Right atrium auricular region (tissue), 2 donors: ENCODE measurements at places on chromosomes 13 and 19.
A peak's percentile ranks its signal among the peaks of the same experiment; 100 is the strongest.

- no peaks in the 10 kb centered on the region for H3K36me3 ChIP-seq
- no peaks in the 10 kb centered on the region for H3K27me3 ChIP-seq
- no peak overlapping the region for H3K4me3 ChIP-seq
These were observed 106.6 kb downstream of the LRCH1 start for GRCh38 chr13:46659413-46660065.

- H3K4me1 ChIP-seq = no peaks in the 10 kb centered on the region
These were observed 79.3 kb upstream of the TM9SF2 start for GRCh38 chr13:99421758-99422585.

DNA sequence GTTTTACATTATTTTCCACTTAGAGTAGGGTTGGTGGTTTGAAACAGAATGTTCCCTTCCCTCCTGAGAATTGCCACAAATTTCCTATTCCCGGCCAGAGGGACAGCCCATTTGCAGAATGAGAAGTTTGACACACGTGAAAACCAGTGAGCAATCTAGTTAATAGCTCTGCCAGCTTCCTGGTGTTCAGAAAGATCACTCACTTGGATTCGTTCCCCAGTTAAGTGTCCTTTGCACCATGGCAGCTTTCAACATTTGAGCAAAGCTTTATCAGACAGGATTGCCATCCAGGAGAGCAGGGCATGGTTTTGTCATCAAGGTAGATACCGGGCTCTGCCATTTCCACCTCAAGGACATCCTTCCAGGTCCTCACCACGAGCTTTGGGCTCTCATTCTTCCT is 28.2 kb downstream of the RASL11A start:
- no peak for DNase-seq
- no peaks in the 10 kb centered on the region for H3K36me3 ChIP-seq
- no peaks in the 10 kb centered on the region for H3K27me3 ChIP-seq
- H3K27ac ChIP-seq = no peak overlapping the region
- H3K4me3 ChIP-seq = no peak overlapping the region

DNA sequence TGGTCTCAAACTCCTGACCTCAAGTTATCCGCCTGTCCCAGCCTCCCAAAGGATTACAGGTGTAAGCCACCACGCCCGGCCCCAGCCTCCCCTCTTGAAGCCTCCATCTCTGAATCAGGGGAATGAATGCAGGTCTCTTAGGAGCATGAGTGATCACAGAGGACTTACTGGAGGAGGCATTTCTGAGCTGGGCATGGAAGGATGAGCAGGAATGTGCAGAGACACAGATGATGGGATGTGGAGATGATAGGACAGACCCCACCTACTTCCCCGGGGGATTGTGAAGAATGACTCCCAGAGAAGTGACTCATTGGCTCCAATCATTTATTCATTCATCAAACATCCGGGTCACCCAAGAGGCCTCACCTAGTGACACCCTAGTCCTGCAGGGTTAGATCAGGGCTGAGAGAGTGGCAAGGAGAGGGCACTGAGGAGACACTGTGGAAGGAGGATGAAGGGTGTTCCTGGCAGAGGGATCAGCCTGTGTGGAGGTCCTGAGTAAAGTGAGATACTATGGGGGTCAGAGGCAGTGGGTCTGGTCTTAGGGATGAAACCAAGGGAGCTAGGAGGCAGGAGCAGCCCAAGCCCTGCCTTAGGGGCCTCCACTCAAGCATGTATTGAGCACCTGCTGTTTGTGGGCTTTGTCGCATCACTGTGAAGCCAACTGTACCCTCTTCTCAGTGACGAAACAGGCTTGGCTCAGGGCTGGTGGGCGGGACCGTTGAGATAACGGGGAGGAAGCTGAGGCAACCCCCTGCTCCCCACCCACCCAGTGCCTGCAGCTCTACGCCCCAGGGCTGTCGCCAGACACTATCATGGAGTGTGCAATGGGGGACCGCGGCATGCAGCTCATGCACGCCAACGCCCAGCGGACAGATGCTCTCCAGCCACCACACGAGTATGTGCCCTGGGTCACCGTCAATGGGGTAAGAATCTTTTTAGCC is 3.0 kb downstream of the IFI30 start:
- no peak overlapping the region for H3K27ac ChIP-seq
- no peak for DNase-seq
- no peaks in the 10 kb centered on the region for H3K27me3 ChIP-seq
- no peak overlapping the region for H3K4me3 ChIP-seq
- H3K36me3 ChIP-seq = no peaks in the 10 kb centered on the region

DNA sequence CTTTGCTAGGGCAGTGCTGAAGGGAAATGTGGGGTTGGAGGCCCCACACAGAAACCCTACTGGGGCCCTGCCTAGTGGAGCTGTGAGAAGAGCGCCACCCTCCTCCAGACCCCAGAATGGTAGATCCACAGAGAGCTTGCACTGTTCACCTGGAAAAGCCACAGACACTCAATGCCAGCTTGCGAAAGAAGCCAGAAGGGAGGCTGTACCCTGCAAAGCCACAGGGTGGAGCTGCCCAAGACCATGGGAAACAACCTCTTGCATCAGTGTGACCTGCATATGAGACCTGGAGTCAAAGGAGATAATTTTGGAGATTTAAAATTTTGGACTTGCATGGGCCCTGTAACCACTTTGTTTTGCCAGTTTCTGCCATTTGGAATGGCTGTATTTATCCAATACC is 615.4 kb upstream of the MIR17HG start:
- no peak for DNase-seq
- H3K27ac ChIP-seq = no peak overlapping the region
- no peaks in the 10 kb centered on the region for H3K4me1 ChIP-seq
- no peaks in the 10 kb centered on the region for H3K36me3 ChIP-seq
- no peak overlapping the region for H3K4me3 ChIP-seq

DNA sequence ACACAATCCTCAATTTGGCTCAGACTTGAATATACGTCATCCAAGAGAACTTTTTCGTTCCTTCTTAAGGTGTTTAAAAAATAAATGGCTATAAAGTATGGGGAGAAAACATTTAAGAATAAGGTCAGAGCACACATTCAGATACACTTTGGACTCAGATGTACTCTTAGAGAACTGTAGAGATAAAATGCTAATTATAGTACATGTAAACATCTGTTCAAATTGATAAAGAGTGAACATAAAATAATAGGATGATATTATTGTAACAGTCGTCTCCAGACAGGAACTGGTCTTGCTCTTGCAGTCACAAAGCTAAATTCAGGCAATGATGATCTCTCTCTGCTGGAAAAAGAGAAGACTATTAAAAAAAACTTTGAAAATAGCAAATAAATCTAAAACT is 91.4 kb downstream of the RBM26 start:
- H3K36me3 ChIP-seq = peaks cover 7% of the 10 kb centered on the region
- no peaks in the 10 kb centered on the region for H3K4me1 ChIP-seq
- no peak overlapping the region for H3K27ac ChIP-seq
- DNase-seq = no peak

DNA sequence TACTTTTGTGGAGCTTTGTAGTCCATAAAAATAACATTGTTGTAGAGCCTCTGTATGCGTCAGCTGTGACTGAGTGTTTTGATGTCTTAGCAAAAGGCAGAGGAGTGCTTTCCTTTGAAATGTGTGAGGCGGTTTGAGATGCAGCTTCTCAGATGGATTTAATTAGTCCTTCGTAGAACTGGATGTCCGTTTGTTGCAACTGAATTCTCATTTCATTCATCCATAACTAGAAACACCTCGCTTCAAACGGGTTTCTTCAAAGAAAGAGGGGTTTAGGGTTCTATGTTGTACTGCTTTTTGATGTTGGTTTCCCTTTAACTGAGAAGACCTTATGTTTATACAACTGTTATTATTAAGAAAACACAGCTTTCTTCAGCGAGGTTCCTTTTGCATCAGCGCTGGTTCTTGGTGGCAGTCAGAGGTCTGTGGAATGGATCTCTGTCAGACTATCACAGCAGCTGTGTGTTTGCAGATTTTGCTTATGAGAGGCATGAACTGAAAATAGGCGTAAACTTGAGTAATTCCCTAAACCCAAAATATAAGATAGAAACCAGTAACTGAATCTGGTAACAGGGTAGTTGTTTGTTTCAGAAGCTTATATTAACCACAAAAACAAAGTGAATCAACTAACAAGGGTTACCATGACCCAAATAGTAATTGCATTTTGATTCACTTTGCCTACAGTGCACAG is 194.4 kb downstream of the GGACT start:
- H3K27me3 ChIP-seq = no peaks in the 10 kb centered on the region
- no peak for DNase-seq
- H3K4me3 ChIP-seq = no peak overlapping the region
- H3K36me3 ChIP-seq = no peaks in the 10 kb centered on the region
- no peak overlapping the region for H3K27ac ChIP-seq

GRCh38 chr13:29654384-29654783 is 58.9 kb upstream of the SLC7A1 start:
- H3K27ac ChIP-seq = no peak overlapping the region
- H3K36me3 ChIP-seq = no peaks in the 10 kb centered on the region
- DNase-seq = no peak
- no peak overlapping the region for H3K4me3 ChIP-seq
- H3K4me1 ChIP-seq = no peaks in the 10 kb centered on the region
- no peaks in the 10 kb centered on the region for H3K27me3 ChIP-seq

DNA sequence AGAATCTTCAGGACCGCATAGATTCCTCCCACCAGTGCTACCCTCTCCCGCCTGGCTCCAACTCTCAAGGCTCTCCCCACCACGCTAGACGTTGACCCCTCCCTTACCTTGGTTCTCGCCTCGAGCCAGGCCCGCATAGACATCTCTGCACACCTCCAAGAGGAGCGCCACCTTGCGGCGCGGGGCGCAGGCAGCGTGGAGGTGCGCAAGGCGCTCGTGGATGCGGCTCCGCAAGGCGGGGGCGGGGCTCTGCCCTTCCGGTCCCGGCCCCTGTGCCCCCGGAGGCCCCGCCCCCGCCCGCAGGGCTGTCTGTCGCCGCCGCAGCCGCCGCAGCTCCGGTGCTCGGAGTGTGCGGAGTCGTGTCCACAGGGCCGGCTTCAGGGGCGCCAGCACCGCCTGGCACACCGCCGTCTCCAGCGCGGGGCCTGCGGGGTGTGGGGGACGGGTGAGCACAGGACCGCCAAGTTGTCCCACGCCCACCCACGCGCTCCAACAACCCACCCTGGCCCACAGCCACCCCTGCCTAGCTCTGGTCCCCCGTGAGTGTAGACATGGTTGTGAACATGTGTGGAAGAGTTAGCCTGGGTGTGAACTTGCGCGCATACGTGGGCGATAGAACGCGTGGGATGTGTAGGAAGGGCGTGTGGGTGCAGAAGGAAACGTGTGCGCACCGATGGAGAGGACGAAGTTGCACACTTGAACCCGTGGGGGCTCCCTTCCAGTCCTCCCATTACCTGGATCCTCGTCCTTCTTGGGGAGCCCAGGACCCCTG is 8.1 kb downstream of the RINL start:
- H3K4me3 ChIP-seq = peak overlapping the region; percentile 56
- peak overlapping the region; percentile 27 for H3K27ac ChIP-seq
- peak; percentile 82 for DNase-seq
- H3K27me3 ChIP-seq = no peaks in the 10 kb centered on the region
- peaks cover 24% of the 10 kb centered on the region for H3K4me1 ChIP-seq
